Jurkat, Clone E6-1 (cell line): ENCODE measurements at places on chromosomes 4 and X.

- DNase-seq, result no peak
Observed at GRCh38 chr4:54855191-54855854, 197.6 kb downstream of the KIT start.

DNA sequence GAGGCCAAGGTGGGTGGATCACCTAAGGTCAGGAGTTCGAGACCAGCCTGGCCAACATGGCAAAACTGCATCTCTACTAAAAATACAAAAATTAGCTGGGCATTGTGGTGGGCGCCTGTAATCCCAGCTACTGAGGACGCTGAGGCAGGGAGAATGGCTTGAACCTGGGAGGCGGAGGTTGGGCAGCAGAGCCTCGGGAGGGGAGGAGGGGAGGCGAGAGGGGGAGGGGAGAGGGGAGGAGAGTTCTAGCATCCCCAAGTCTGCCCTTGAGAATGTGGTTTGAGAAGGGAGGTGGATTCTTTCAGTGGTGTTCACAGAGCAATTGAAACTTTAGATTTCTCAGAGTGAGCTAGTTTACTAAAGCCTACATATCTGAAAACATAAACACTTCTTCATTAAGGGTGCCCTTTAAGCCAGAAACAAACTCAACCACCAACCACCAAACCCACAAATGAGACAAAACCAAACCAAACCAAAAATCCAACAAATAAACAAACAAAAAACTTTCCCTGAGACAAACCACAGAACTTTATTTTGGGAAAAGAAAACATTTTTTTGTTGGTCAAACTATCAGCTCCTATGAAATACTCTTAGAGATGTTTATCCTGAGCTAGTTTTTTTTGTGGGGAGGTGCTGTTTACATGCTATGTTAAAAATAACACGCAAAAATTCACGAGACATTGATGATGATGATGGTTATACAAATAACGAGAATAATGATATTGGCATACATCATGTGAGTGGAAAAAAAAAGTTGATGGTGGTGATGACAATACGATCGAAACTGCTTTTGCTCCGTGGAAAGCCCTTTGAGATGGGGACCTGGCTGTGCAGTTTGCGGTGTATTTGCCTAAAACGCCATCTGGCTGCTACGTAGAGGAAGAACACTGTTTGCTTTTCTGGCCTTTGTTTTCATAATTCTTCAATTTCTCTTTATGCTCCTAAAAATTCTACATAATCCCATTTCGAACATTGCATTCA lies 98.2 kb upstream of the PRKX start:
- peak; percentile 42 for DNase-seq

DNA sequence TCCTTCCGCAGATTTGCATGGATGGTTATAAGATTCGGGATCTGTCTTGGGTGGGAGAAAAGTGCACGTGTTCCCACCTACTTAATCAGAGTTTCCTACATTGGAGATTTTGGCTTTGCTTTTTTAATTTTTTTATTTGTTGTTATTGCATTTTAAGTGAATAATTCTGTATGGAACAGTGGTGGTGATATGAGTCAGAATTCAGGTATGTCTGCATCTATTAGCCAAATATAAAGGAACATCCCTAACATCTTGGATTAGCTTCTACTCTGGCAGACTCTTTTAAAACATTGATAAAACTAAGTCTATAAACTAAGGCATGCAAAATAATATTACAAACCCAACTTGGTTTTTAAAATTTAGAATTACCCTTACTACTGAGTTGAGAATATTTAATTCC lies 659.8 kb upstream of the EPHA5 start:
- no peak for DNase-seq

GRCh38 chrX:9885150-9885549 lies 82.0 kb upstream of the CLDN34 start:
- DNase-seq, result peak; percentile 18

DNA sequence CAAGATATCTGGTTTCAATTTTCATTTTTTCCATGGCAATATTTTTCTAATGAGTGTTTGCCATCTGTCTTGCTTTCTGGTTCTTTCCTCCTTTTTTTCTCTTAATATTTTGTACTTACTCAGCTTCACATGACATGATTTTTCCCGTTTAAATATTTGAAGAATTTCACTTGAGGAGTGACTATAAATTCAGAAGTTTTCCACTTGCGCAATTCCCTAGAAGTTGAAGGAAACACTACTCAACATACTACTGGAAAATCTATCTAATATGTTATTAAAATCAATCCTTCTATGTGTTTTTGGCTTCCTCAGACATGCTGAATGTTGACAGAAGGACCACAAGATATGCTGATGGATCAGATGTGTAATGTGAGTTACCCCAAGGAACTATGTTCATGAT lies 36.8 kb upstream of the BANK1 start:
- no peak for DNase-seq

- DNase-seq, result peak; percentile 66
Observed at GRCh38 chrX:154714925-154715324, 36.0 kb downstream of the GAB3 start.

- DNase-seq, result no peak
Observed at GRCh38 chr4:3413217-3413671, 28.5 kb upstream of the HGFAC start.

GRCh38 chr4:77581724-77582123 lies 23.9 kb upstream of the CXCL13 start:
- no peak for DNase-seq

- no peak for DNase-seq
Observed at GRCh38 chr4:67436742-67437141, 108.6 kb downstream of the CENPC start.

GRCh38 chr4:139692309-139693012 lies 26.8 kb downstream of the MGST2 start:
- no peak for DNase-seq

- peak; percentile 51 for DNase-seq
Observed at GRCh38 chr4:76765473-76766183, 132.3 kb downstream of the SOWAHB start.

DNA sequence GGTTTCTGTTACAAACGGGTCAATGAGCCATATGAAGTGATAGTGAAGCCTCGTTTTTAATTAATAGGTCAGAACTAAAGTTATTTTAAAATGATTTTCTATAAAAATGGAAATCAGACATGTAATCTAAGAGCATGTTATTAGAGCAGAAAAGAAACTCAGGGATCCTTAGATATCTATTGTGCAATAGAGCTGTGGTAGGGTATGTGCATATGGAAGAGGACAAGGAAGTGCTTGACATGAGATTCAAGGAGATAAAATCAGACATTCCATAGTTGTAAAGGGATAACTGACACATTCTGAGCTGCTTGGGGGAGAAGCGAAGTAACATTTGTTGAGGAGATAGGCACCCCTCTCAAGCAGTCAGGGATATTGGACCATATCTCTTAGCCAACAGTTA lies 143.0 kb downstream of the AFF2 start:
- DNase-seq, result no peak

GRCh38 chr4:187128976-187129375 lies 405.3 kb upstream of the FAT1 start:
- DNase-seq, result no peak

- DNase-seq, result no peak
Observed at GRCh38 chrX:2549876-2550275, 49.1 kb upstream of the DHRSX start.

DNA sequence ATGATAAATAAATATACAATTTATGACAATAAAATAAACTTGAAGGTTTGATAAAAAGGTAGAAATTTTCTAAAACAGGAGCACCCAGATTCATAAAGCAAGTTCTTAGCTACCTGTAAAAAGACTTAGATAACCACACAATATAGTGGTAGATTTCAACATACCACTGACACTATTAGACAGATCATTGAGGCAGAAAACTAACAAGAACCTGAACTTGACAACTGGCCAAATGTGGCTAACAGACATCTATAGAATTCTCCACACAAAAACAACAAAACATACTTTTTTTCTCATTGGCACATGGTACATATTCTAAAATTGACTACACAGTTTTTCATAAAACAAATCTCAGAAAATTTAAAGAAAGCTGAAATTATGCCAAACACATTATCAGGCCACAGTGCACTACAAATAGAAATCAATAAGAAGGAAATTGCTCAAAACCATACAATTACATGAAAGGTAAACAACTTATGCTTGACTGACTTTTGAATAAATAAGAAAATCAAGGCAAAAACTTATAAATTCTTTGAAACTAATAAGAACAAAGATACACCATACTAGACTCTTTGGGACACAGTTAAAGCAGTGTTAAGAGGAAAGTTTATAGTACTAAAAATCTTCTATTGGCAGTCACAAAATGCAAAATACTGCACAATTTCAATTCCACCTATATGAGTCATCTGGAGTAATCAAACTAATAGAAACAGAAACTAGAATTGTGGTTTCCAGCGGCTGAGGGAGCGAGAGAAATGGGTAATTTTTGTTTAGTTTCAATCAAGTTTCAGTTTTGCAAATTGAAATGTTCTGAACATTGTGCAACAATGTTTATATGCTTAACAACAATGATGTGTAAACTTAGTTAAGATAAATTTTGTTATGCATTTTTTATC lies 925.6 kb downstream of the SH3BGRL start:
- no peak for DNase-seq

DNA sequence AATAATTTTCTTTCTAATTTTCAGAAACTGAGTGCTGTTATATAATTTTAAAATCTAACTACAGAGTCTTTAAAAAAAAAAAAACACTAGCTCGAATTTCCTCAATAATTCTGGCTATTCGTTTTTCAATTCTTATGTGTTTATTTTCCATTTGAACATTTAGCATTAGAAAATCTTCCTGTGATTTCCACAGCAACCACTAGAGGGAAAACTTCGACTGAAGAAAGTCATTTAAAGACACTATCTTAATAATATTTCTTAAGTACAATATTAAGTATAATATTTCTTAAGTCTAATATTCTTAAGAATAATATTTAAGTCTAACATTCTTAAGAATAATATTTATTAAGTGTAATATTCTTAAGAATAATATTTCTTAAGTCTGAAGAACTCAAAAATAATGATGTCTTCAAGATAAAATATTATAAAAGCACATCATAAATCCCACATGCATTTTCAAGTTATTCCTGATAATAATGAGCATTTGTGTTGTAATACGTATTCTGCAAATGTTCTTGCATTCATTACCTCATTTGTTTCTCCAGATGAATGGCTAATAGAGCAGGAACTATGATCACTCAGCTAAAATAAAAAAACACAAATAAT lies 118.4 kb upstream of the WDR17 start:
- DNase-seq, result peak; percentile 21

DNA sequence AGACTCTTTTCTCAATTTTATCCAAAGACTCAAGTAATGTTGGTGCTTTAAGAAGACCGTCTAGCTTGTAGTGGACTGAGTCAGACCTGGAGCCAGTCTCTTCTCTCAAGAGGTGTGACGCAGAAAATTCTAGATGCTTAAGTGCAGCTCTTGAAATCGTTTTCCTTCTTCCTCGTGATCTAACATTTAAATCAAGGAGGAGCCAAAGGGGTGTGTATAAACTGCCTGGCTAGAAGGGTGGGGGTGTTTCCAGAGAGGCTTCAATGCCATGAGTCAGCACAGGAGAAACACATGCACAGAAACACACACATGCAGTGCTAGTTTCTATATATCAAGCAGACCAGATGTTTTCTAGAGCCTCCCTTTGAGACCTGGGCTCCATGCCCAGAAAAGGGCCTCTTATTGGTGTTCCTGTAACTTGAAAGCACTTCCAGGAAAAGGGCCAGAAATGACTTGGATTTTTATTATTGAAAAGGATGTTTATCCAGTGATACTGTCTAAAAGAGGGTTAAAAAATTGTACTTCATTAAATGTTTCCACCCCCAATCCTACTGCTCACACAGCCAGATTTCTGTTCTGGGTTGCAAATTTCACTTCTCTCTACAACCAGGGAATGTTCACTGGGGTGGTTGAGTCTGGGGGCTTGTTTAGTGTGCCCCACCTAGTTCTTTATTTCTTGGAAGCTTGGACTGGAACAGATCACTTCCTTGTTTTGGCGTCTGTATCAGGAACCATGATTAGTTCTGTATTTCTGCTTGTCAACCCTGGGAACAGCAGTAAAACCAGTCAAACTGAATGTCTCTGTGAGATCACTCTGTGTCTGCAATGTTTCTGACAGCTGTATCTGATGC lies at the start of gene CLIC2:
Gene CLIC2 (minus strand): TSS at position 129 of the 851 bp plus-strand sequence. CDS start 187 bp downstream, outside the sequence.
- DNase-seq, result no peak

- DNase-seq, result no peak
Observed at GRCh38 chr4:68209003-68209402, 36.5 kb downstream of the TMPRSS11B start.

DNA sequence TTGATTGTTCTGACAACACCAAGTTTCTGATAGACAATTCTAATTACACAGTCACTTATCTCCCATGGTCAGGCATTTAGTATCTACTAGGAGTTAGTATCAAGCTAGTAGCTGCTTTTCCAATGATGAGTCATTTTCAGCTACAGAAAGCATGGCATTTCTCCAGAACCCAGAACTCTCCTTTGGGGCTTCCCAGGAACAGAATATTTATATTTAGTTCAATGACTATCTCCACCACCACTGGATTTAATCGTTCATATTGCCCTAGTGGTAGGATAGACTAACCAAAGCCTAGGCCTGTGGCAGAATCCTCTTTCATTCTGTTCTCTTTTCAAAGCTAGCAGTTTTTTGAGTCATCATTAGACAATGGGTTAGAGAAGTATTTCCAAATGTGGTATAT lies 569.4 kb downstream of the GABRG1 start:
- DNase-seq, result no peak

- no peak for DNase-seq
Observed at GRCh38 chr4:1490654-1491327, 84.5 kb upstream of the NKX1-1 start.

GRCh38 chr4:74475091-74475800 lies 30.3 kb downstream of the AREG start:
- DNase-seq, result no peak

DNA sequence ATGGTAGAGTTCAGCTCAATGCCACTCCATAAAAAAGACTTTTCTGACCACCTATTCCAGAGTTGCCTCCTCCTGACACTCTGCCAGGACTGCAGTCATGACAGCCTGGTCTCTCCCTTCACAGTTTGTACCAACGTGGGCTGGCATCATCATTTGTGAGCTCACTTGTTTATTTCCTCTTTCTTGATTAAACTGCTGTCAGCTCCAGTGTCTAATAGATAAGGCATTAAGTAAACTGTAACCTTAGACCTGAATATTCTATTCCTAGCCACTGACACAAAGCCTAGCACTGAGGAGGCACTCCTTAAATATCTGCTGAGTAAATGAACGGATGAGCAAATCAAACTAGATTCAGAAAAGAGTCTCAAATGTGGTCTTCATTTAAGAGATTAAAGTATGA lies 48.7 kb downstream of the DDX60 start:
- DNase-seq, result no peak

- no peak for DNase-seq
Observed at GRCh38 chr4:184807256-184807655, 18.5 kb downstream of the ACSL1 start.

- DNase-seq, result no peak
Observed at GRCh38 chr4:22412013-22412412, 103.9 kb downstream of the ADGRA3 start.

GRCh38 chr4:153014460-153014859 lies 78.3 kb downstream of the FHDC1 start:
- no peak for DNase-seq

DNA sequence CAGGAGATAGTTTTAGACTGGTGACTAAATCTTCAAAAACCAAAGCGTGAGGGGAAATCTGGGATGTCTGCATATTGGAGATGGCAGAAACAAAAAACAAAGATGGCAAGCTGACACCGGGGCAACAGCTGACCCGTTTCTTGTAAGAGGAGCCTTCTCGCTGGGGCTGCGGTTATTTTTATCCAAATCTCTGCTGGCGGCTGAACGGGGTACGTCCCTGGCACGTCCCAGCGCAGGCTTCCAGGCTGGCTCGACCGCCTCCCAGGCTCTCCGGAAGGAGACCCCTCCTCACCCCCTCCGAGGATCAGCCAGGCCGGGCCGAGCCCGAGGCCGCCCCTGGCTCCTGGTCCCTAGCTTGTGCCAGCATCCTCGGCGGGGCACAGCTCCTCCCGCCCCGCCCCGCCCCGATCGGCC lies 403 bp downstream of the SGCB start:
- DNase-seq, result peak; percentile 18
